ENCODE measurements at places on chromosomes 7 and 10.
A peak's percentile ranks its signal among the peaks of the same experiment; 100 is the strongest.

DNA sequence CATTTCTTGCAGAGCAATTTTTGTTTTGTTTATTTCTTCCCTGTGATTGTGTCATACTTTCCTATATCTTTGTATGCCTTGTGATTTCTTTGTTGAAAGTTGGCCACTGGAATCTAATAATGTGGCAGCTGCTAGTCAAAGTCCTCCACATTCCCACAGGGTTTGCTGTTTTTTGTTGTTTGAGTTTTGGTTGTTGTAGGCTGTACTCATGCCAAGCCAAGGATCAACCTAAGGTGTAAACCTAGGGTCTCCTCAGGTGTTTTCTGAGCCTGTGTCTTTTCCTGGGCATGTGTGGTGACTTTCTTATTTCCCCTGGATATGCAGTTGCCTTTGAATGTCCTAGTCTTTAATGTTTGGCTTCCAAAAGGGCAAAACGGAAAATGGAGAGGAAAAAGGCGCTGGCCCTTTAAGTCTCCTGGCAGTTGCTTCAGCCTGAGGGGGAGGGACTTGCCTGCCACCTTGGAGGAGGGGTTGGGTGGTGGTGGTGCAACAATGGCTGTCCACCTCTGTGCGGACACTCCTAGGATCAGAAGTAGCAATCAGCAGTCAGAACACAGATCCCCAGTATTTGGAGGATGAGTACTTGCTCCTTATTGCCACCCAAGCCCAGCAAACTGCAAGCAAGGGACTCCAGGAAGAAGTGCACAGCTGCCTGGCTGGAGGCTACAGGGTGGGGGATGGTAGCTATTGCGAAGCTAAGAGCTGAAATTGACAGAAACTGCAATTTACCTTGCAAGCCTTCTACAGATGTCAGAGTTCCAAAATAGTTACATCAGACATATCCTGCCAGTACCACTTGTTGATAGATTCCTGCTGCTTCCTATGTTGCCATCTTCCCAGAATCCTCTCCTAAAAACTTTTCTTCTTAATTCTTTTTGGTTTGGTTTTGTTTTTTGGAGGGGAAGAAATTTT, 5.6 kb upstream of the ZNF518A start:
- DNase-seq = peak; percentile 75

- DNase-seq = no peak
Measured at GRCh38 chr7:64654796-64655548, 11.0 kb upstream of the ZNF107 start.

- DNase-seq = no peak
Measured at GRCh38 chr10:45437587-45438465, 63.8 kb downstream of the ALOX5 start.

- DNase-seq = no peak
Measured at GRCh38 chr7:28005075-28005846, 175.3 kb downstream of the JAZF1 start.

- DNase-seq = no peak
Measured at GRCh38 chr10:59222788-59223187, 46.3 kb downstream of the PHYHIPL start.

GRCh38 chr10:51724038-51724437, 24.6 kb upstream of the CSTF2T start:
- DNase-seq = no peak

- peak; percentile 72 for DNase-seq
Measured at GRCh38 chr7:44244282-44244681, 43.5 kb downstream of the YKT6 start.

GRCh38 chr10:3701491-3701890, 83.5 kb downstream of the KLF6 start:
- DNase-seq = no peak

GRCh38 chr7:88689821-88690220, 69.7 kb upstream of the ZNF804B start:
- no peak for DNase-seq

DNA sequence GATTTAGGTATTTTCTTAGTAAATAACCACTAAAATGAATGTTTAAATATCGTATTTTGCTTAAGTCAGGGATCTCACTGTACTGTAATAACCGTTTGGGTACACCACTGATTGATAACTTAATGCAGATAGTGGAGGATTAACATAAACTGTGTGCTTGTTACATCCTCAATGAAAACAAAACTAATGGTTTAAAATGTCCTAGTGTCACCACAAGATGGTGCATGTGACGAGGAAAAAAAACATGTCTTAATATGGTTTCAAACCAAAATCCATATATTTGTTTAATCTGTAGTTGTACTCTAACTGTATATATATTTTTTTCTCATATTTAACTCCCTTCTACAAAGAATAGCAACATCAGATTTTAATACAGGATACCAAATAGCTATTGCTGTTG, 19.2 kb downstream of the ARMC10 start:
- no peak for DNase-seq

GRCh38 chr7:2037808-2038522, 194.8 kb downstream of the MAD1L1 start:
- DNase-seq = no peak

GRCh38 chr10:1850971-1851527, 113.7 kb upstream of the ADARB2 start:
- no peak for DNase-seq

GRCh38 chr7:28329661-28330363, 82.5 kb upstream of the CREB5 start:
- no peak for DNase-seq

- DNase-seq = no peak
Measured at GRCh38 chr7:66518151-66518691, 110.5 kb upstream of the KCTD7 start.

DNA sequence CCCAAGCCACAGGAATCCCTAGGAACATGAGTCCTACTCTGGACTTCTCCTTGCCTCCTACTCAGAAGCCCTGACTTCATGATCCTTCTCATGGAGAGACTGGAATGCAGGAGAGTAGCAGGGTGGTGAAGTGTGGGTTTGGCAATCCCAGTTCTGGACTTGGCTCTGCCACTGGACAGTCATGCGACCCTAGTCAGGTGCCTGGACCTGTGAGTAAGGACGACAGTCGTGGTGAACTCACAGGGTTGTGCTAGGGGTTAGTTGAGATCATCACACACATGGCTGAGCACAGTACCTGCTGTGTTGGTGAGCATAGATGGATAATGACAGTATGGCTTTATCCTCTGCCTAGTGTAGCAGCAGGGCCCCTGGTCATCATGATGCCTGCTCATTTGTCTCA, 117.9 kb downstream of the LRRC18 start:
- DNase-seq = no peak

- no peak for DNase-seq
Measured at GRCh38 chr7:196283-196682, 3.9 kb downstream of the FAM20C start.

DNA sequence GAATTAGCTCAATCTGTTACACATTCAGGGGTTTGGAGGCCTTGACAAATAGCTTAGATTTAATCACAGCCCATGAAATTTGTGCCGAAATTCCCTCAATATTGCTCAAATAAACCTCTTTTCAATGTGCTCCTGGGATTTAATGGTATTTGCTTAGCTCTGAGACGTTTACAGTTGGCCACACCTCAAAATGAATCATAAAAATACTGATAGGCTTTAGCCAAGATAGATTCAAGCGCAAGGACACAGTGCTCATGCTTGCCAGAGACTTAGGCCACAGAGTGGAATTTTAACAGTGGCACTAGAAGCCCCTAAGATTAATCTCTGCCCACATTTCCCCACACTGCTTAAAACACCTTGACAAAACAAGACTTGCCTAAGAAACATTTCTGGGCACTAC, 2.3 kb upstream of the SEMA3C start:
- no peak for DNase-seq

DNA sequence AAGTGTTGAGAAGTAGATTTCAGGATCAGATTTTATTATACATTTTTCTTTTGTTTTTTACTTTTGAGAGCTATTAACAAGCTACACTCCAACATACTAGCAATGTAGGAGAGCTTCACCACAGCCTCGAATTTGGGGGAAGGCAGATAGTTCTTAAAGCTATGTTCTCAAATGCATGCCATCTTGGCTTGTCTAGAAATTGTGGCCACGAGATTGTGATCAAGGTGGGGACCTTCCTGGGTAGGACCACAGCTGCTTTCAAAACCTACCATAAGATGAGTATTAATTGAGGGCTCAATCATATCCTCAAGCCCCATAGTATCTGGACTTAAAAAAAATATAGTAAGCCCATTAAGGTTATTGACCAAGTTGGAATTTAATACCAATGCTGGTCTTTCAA, 27.9 kb upstream of the JAZF1 start:
- no peak for DNase-seq

DNA sequence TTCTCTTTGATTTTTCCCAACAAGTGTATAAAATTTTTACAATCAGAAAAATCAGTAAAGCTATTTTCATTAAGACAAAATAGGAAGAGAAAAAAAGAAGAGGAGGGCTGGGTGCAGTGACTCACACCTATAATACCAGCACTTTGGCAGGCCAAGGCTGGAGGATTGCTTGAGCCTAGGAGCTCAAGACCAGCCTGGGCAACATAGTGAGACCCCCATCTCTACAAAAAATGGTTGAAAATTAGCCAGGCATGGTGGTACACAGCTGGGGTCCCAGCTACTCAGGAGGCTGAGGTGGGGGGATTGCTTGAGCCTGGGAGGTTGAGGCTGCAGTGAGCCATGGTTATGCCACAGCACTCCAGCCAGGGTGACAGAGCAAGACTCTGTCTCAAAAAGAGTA, 172.3 kb downstream of the AKR1D1 start:
- no peak for DNase-seq

DNA sequence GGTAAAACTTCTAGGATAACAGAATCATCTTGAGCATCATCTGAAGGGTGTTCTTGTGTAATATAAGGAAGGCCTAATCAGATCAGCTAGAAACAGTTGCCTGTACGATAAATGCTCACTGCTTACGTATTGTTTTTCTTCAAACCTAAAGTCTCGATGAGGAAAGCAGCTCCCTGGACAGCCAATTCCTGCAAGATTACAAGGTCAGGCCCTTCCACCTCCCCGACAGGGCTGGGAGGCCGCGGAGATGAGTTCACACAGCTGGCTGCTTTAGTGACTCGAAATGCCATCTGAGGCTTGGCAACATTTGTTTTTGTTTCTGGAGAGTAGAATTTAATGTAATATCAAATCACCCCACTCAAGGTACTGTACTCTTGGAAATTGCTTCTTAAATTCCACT, 95.1 kb upstream of the PFKP start:
- no peak for DNase-seq

- no peak for DNase-seq
Measured at GRCh38 chr10:21010615-21011014, 113.5 kb upstream of the NEBL start.

GRCh38 chr7:37284805-37285231, 163.8 kb downstream of the ELMO1 start:
- peak; percentile 78 for DNase-seq

GRCh38 chr10:49362596-49363260, 33.2 kb downstream of the DRGX start:
- no peak for DNase-seq

DNA sequence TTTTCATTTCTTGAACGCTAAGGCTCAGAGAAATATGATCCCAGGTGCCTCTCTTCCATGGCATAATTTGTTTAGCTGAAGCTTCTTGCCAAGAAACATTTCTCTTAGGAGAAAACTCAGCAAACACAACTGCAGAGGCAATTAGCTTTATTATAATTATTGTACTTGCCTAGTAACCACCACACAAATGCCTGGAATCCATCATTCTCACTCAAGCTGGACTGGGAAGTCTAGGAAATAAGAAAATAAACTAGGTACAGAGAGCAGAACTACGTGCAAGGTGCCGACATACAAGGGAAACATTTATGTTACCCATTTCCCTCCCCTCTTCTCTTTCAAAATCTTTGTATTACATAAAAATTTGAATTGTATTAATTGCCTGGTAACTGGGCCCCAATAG, 15.1 kb downstream of the SLC35B4 start:
- no peak for DNase-seq

DNA sequence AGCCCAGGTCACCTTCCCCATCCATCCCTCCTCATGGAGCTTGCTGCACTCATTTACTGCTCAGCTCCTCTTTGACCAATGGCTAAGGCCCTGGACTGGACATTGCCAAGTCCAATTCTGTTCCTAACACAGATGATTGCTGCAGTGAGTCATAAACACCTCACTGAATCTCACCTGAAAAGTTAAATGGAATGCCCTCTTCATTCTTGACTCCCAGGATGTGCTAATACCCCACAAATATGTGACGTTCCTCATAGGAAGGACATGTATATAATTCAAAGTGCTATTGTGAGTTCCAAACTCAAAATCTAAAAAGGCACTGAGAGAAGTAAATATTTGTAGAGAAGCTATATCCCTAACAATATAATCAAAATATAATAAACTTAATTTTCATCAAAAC, 73.5 kb upstream of the DLX6 start:
- no peak for DNase-seq

DNA sequence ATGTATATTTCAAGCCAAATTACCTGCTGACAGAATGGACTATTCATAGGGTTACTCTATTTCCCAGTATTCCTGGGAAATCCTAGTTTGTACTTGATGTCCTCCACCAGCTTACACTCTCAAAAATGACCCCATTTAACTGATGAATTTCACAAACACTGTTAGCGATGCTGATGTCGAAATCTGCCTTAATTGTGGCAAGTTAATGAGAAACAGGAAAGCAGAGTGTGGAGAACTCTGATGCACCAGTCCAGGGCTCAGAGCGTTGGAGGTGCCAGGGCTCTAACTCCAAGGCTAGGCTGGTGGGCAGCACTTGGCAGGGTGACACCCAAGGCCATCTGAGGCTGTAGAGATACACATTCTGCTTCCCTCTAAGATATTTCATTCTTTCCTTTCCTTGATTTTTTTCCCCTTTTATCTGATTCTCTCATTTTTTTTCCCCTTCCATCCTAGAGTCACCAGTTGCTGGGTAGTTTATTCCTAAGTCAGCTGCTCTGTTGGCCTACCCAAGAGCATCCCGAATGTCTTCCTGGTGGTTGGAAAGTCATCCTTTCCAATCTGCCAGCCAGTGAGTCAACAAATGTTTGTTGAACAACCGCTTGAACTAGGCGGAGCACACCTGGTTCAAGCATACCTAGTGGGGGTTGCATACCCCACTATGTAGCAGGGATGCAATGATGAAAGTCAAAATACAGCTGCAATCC, 525.0 kb upstream of the NRP1 start:
- no peak for DNase-seq

- DNase-seq = no peak
Measured at GRCh38 chr10:6562221-6562620, 17.9 kb downstream of the PRKCQ start.

- peak; percentile 88 for DNase-seq
Measured at GRCh38 chr10:49761789-49762565, at the start of gene OGDHL. Gene OGDHL, minus strand, starts transcription at chr10:49762323. Its CDS starts 3,731 bp downstream, at chr10:49758592.

- peak; percentile 86 for DNase-seq
Measured at GRCh38 chr7:78226059-78226719, 427.6 kb downstream of the PHTF2 start.

GRCh38 chr10:75723319-75723980, 292.0 kb downstream of the LRMDA start:
- no peak for DNase-seq

- no peak for DNase-seq
Measured at GRCh38 chr10:111379534-111380187, 302.8 kb downstream of the ADRA2A start.

GRCh38 chr10:12681252-12681651, 320.3 kb downstream of the CCDC3 start:
- no peak for DNase-seq

GRCh38 chr10:95254629-95255028, 36.2 kb downstream of the PDLIM1 start:
- DNase-seq = no peak

- DNase-seq = no peak
Measured at GRCh38 chr7:128446306-128446705, 9.4 kb upstream of the HILPDA start.

Data from GM23338 (cell line).